ENCODE measurements at places on chromosomes 3 and 15.
A peak's percentile ranks its signal among the peaks of the same experiment; 100 is the strongest.

- DNase-seq = no peak
Measured at GRCh38 chr15:62985768-62986167, 56.8 kb upstream of the TPM1 start.

DNA sequence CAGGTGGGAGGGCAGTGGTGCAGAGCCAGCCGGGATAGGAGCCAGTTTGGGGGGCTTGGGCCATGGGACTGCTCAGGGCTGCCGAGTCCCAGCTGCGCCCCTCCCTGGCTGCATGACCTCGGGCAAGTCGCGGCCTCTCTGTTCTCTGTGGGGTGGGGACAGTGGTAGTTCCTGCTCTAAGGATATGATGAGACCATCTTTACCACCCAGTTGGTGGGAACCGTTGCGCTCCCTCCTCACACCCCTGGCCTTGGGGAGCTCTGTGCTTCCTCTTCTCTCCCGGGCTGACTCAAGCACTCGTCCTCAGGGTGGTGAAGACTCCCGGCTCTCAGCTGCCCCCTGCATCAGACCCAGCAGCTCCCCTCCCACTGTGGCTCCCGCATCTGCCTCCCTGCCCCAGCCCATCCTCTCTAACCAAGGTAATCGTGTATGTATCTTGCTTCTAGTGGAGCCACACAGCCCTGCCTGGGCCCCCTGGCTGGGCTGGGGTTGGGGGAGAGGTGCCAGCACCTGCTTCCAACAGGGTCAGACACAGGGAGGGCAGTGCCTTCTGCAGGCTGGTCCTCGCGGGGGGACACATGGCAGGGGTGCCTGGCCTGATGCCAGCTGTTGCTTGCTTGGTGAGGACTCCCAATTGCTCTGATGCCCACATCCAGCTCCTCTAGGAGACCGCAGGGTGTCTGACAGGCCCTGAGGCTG is 15.1 kb upstream of the STAB1 start:
- DNase-seq = no peak

GRCh38 chr15:91867581-91868026 is 14.1 kb downstream of the SLCO3A1 start:
- DNase-seq = no peak

DNA sequence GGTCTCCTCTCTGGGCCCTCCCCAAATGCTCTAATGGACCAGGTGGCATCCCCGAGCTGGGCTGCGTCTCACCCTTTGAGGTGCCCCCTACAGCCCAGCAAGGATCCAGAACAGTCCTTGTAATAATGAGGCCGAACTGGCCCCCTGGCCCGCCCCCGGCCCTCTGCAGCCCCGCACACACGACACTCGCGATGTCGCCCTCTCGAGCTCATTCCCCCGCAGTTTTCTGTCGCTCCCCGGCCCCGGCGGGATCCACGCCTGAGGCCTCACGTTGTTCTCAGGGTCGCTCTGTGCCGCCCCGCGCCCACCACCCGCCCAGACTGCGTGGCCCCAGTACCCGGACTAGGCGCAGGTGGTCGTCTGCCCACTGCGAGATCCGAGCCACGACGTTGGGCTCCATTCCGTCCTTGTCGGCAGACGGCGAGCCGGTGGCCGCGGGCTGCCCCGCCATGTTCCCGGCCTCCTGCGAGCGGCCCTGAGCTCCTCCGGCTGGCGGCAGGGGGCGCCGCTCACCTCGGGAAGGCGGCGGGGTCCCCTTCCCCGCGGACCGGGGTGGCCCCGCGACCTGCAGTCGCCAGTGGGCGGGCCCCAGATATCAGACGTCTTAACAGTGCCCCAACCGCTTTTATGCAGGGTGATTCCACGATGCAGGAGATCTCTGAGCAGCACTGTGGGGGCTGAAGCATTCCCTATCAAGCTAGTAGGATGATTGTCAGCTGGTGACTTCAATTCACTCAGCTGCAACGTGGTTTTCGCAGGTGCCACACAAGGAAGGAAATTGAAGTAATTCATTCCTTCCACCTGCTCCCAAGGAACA is at the start of gene C3orf33:
Gene C3orf33 (minus strand): TSS at position 477 of the 817 bp plus-strand sequence. CDS start 26 bp downstream, at position 451.
- peak; percentile 73 for DNase-seq

- DNase-seq = no peak
Measured at GRCh38 chr15:56943403-56943802, 25.0 kb downstream of the TCF12 start.

DNA sequence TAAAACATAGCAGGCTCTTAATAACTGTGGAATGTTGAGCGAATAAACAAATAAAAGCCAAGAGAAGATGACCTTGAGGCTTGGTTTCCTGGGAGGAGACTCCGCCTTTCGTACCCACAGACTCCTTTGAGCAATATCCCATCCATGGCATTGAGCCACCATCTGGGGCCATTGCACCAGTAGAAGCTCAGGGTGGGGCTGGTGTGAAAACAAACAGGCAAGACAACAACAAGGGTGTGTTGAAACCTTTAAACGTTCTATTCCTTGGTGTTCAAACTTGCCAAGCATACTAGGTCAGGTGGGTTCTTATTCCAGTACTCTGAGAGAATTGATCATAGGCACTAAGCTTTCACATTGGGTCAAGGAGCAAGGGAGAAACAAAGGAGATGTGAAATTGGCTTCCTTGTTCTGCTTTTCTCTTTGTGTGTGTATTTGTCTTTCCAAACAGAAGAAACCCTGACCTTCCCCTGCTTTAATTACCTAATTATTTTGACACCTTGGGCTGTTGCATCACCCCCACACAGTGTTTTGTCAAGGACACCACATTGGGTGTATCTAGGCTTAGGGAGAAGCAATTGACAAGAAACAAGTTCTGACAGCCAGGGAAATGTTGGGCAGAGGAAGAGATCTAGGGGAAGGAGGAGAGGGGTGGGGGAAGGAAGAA is 105.1 kb upstream of the BCL6 start:
- no peak for DNase-seq

DNA sequence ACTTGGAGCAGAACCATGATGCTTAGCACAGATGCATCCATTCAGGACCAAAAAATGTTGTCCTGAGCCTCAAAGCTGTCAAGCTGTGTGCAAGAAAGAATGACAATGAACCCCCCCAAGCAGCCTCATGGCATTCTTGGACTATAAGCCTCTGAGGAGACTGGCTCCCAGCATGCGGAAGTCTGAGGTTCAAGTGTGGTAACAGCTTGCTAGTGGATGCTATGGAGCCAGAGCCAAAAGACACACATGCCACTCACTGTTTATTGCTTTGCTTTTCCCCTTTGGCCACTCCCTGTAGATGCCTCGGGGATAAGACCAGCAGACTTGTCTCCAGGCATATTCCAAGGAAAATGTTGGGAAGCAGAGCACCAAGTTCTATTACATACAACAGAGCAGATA is 38.2 kb upstream of the SNRK start:
- DNase-seq = no peak

DNA sequence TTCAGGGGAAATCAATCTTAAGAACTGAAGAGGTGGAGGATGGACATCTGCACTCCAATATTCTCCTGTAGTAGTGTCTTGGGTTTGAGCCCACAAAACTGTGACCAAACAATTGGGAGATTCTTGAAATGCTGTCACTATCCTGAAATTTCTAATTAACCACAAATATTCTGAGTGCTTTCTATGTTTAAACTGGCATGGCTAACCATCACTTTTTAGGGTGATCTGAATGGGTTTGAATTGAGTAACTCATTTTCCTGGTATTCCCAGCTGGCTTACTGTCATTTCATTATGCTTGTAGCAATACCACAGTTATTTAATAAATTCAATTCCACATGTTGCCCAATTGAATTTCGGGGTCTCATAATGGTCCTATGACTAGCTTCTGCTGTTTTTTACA is 216.9 kb upstream of the DCBLD2 start:
- no peak for DNase-seq

DNA sequence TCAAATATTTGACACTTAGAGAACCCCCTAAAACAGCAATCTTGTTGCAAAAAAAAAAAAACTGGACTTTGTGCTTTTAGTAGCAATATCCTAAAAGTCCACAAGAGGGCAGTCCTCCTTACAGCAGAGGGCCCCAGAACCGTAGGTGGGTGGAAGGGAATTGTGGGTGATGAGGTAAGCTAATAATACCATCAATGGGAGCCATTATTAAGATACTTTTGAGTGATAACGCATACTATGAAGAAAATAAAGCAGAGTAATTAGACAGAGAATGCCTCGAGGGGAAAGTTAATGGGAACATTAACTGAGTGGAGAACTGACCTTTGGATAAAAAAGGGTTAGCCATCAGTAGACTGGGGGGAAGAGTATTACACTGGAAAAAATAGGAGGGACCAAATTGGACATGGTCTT is 229.9 kb downstream of the THRB start:
- DNase-seq = no peak

DNA sequence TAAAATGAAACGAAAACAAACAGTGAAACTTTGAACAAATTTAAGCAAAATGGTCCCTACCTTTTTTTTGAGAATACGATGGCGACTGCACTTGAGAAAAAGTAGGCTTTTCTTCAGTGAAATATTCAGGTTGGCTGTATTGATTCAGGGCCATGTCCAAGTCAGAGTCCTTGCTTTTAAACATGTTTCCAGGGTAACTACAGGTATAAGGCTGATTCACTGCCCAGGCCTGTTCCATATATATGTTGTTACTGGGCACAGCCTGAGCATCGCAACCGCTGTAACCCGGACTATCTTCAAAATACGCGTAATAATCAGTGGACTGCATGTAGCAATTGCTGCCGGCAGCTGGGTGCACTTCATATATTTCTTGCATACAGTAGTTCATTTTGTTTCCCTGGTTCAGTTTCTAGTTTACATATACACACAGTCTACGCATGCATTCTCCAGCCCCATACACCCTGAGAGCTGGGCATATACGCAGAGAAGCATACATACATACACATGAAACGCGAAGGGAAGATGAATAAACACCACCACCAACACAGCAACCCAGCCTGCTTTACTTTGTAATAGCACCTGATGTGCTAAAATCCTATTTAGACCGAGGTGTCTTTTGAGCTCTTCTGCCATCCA is 220.0 kb downstream of the NR1D2 start:
- no peak for DNase-seq

GRCh38 chr15:39942101-39942752 is 8.3 kb downstream of the EIF2AK4 start:
- DNase-seq = no peak

GRCh38 chr3:108329947-108330346 is 33.6 kb downstream of the HHLA2 start:
- no peak for DNase-seq

DNA sequence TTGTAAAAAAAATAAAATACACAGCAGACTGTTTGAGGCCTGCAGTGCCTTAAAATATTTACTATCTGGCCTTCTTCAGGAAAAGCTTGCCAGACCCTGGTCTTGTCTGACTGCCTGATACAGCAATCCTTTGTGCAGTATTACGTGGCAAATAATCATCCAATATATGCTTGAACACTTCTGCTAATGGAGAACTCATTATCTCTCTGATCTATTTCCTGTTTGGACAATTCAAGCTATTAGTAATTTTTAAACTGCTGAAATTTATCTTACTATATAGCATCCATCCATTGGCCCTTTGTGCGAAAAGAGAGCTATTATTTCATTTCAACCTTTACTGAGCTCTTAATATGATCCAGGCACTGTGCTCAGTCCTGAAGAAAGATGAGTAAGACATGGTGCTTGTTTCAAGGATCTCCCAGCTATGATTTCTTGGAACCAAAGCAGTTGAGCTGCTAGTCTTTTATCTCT is 15.9 kb downstream of the ATG7 start:
- DNase-seq = no peak

GRCh38 chr3:76131396-76132153 is 346.2 kb upstream of the ZNF717 start:
- no peak for DNase-seq

DNA sequence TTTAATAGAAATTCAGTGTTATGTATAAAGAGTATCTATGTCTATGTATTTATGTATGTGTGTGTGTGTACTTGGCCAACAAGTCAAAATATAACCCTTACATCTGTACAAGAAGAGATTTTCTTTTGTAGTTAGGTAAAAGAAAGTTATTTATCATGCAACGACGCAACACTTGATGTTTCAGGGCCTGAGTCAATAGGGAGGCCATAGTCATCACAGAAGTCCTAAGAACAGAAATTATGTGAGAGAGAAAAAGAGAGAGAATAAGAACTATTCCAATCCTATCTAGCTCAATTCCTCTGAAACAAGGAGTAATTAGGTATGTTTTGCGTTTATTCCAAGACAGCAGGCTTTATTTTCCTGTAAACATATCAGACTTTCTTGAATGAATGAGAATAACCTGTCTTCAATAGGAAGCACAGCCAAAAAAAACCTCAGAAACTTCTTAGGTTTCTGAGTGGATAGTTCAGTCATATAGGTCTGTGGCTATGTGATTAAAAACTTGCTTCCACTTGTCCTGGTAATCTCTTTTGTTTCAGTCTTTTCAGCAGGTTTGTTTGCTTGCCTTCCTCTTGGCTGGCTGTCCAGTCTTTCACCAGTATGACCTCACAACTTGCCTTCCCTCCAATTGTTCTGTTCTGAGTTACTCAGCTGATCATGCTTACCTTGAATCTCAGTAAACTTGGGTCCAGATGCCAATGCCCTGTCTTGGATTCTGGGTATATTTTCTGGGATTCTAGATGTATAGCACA is 382.4 kb upstream of the GBE1 start:
- DNase-seq = no peak

GRCh38 chr3:172698631-172699030 is 12.2 kb downstream of the NCEH1 start:
- DNase-seq = no peak

DNA sequence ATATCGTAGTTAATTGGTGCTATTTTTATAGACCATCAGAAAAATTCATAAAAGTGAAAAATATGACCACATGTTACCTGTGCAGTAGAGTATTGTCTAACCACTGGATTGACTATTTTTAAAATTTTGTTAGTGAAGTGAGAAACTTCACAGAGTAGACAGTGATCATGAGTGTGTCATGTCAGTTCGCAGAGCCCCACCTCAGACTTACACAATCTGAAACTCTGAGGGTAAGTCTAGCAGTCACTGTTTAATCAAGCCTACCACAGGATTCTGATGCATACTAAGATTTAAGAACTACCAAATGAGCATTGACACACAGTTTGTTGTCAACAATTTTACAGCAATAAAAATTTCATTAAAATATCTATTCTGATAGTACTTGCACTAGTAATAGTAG is 552.9 kb upstream of the SUCLG2 start:
- DNase-seq = no peak
